ENCODE measurements at places on chromosomes 6 and 20.

GRCh38 chr20:23130622-23131140 lies 44.6 kb upstream of the CD93 start:
- no peak for DNase-seq

DNA sequence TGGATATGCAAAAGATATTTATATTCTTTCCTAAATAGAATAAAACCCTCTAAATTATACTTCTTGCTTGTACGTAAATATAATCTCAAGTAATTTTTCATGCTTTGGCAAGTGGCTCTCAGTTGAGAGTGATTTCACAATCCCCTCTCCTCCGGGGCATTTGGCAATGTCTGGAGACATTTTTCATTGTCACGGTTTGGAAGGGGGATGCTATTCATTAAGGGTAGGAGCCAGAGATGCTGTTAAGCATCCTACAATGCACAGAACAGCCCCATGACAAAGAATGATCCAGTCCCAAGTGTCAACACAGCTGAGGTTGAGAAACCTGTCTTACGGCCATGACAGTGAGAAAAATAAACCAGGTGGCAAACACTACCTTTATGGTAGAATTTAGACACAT lies 75.7 kb downstream of the AGPAT4 start:
- peak; percentile 54 for DNase-seq

- DNase-seq = no peak
These were observed 95.5 kb downstream of the EYA2 start for GRCh38 chr20:46990017-46990595.

- DNase-seq = no peak
These were observed 36.8 kb downstream of the GCM1 start for GRCh38 chr6:53111865-53112264.

- DNase-seq = no peak
These were observed 39.8 kb upstream of the TGM3 start for GRCh38 chr20:2255926-2256531.

DNA sequence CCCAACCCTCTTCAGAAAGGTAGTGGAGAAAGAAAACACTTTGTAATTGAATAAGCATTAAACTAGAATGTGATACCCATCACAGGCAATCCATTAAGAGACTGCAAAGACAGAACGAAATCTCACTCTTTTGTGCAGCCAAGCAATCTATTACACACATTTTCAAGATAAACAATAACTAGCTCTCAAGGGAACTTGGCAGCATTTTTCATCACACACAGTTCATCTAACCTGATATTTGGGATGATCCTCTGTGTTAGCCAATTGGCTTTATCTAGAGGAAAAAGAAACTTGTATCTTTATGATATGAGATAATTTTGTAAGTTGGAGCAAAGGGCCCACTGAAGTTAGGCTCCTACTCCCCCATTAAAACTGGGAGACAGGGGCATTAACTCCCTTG lies 1.5 kb upstream of the GZF1 start:
- DNase-seq = no peak

GRCh38 chr20:53569005-53569404 lies 24.6 kb downstream of the ZNF217 start:
- DNase-seq = no peak

DNA sequence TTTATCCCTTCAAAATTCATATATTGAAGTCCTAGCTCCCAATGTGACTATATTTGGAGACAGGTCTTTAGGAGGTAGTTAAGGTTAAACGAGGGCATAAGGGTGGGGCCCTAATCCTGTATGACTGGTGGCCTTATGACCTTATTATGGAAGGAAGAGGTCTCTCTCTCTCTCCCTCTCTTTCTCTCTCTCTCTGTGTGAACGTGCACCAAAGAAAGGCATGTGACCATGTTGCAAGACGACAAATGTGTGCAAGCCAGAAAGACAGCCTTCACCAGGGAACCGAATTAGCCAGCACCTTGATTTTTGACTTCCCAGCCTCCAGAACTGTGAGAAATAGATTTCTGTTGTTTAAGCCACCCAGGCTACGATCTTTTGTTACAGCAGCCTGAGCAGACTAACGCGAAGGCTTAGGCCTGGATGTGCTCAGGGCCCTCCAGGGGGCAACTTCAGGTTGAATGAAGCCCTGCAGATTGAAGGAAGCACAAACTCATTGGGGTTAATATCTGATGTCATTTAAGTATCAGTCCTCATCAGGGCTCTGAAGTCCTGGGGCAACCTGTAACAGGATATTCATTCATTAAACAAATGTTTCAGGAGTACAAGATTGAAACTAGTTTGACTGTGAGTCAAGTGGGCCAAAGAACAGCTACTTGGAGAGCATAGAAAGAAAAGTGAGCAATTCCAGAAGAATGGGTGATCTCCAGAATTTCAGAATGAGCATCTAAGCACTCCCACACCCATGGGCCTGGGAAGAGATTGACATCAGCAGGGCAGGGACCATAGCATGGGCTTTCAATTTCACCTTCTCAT lies 157.4 kb upstream of the TNFAIP3 start:
- DNase-seq = peak; percentile 30

DNA sequence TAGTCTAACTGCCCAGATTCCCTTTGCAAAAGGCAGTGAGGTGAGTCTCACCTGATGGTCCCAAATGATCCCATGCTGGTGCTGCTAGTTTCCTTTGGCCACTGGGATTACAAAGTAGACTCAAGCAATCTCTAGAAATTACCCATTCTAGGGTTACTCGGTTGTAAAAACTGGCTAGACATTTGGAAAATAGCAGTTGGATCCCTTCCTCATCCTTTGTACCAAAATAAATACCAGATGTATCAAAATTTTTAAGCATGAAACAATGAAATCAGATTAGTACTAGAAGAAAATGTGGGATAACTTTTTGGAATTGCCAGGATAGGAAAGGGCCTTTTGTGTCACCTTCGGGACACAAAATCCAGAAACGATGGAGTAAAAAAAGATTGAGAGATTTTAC lies 112.9 kb upstream of the TOP1 start:
- DNase-seq = no peak

DNA sequence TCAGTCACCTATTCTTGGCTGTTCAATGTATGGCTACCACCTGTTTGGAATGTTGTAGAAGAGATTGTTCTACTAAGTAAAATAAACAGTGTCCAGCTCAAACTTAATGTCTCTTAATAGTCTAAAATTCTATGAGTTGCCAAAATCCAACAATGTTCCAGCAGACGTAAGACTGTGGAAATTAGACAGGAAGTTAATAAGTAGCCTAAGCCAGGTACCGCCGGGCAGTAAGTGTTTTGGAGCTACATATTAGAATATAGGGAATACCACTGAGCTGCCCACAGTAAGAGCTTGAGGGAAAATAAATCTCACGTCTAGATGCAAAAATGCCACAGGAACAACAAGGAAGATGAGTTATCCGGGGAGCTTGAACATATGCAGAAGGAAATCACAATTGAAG lies 7.8 kb upstream of the MANEA start:
- no peak for DNase-seq

DNA sequence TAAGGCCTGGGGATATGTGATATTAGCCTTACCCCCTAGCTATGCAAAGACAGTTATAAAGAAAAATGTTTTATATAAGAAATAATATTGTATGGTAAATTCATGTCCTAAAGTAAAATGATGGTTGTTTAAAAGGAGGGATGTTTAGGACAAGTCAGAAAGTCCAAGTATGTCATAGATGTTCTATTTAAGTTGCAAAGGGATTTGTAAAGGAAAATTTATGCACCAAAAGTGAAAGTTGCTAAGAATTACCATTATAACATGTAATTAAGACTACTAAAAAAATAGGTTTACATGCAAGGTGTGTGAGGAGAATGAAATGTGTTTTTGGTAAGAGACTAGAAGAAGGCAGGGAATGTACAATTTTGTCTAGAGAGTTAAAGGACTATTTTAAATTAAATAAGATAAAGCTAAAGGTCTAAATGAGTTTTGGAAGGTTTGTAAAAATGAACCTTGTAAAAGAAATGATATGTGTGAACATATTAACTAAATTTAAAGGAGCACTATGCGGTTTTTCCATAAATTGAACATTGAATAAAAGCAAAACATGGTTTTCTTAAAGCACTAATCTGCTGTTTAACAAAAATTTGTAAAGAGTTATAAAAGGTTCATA lies 22.7 kb upstream of the GOPC start:
- DNase-seq = no peak

- no peak for DNase-seq
These were observed 245.8 kb downstream of the TTLL2 start for GRCh38 chr6:167570460-167571400.

GRCh38 chr6:44034931-44035345 lies 92.3 kb downstream of the MRPL14 start:
- no peak for DNase-seq

- no peak for DNase-seq
These were observed 264.7 kb downstream of the TMEM242 start for GRCh38 chr6:157058574-157058973.

- no peak for DNase-seq
These were observed 9.5 kb downstream of the TNFAIP3 start for GRCh38 chr6:137876547-137876946.

DNA sequence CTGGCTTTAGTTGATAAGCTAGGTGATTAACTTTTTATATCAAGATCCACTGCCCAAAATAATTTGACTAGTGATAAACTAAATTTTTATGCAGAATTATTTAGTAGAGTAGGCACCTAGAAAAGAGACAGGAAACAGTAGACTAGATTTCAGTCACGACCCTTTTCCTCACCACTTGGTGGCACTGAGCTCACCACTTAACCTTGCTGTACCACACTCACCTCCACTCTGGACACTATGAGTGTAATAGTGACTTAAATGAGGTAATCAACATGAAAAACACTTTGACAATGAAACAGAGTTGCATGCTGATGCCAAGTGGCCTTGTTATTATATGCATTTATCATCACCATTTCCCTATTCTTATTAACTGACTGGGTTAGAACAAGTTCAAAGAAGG lies 730.4 kb downstream of the KIF16B start:
- no peak for DNase-seq

- no peak for DNase-seq
These were observed 34.6 kb downstream of the HLA-F start for GRCh38 chr6:29757701-29758293.

- DNase-seq = no peak
These were observed 117.8 kb upstream of the ESR1 start for GRCh38 chr6:151689499-151690201.

DNA sequence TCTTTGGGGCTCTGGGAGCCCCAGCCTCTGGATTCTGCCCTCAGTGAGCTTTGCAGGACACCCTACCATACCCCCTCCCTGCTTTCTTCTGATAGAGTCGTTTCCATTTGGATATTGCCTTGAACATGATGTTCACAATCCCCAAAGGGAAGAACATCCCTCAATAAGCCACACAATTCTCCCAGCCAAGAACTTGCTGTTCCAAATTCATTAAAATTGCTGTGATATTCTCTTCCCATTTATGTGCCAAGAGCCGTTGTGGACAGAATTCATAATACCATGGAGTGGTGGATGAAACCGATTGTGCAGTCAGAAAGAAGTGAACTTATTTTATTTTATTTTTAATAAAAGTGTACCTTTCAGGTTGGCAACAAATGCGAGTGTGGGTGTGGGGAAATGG lies 95.8 kb downstream of the DHX35 start:
- no peak for DNase-seq

DNA sequence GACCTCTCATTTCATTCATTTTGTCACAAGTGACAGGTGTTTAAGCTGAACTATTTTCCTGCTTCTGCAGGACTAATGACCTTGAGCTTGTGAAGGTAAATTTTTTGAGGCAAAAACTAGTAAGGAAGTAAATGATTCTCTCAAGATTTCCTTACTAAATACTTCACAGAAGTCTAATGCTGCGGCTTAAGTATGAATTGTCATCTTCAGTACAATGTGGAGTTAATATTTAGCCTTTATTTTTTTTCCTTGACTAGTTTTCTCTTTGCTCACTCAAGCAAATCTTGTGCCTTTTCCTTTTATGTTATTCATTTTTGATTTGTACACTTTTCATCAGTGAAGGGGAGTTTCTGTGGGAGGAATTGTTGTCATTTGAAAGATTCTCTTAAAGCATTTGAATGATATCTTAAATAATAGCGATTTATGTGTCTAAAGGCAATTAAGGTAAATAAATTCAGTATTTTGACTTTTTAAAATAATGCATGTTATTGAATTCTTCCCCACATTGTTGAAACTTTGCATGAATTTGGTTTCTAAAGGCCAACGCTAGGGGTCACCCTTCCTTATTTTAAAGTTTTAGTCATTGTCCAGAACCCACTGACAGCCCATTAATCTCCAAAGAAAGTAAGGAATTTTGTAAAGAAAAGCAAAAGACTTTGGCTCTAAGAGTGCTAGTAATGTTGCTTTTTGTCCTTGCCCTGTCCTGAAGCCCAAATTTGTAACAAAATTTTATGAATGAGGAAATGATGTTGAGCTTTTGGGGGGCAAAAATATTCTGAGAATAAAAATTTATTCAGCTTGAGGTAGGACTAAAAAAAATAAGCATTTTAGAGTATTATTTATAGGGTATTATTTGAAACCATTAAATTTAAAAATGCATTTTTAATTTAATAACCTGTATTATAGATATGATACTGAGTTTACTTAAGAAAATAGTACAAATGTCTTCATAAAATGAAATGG lies 157.4 kb upstream of the LAMA2 start:
- peak; percentile 50 for DNase-seq

- no peak for DNase-seq
These were observed 114.0 kb downstream of the RCAN2 start for GRCh38 chr6:46377209-46377608.

- peak; percentile 59 for DNase-seq
These were observed 109.4 kb upstream of the EMILIN3 start for GRCh38 chr20:41476013-41476441.

- peak; percentile 69 for DNase-seq
These were observed 112.0 kb downstream of the BACH2 start for GRCh38 chr6:90184334-90185298.

GRCh38 chr6:147567141-147567805 lies 58.8 kb downstream of the SAMD5 start:
- DNase-seq = no peak

DNA sequence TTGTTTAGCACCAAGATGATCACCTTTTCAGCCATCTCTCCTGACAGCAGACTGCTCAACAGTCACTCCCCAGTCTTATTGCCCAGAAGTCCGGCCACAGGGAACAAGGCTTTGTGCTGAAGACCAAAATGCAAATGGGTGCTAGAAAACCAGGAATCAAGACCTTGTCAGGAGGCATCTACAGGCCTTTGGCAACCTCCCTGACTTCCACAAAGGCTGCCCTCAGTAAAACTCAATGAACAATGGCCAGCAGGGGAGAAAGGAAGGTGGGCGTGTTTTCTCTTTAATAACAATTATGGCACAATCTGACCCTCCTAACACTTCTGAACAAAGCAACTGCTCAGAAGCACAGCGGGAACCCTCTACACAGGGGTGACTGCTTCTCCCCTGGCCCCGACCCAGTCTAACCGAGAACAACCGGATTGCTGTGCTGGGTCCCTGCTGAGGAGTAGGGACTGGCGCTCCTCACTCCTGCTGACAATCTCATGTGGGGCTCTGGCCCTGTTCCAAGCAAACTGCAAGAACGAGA lies 41.6 kb downstream of the PLCG1 start:
- no peak for DNase-seq

- no peak for DNase-seq
These were observed 12.0 kb upstream of the GRM4 start for GRCh38 chr6:34157851-34158250.

GRCh38 chr20:19210391-19211155 lies 1.9 kb upstream of the SLC24A3 start:
- peak; percentile 68 for DNase-seq

- DNase-seq = no peak
These were observed 20.1 kb upstream of the UBE2V1 start for GRCh38 chr20:50133041-50133440.

Measured in fibroblast of skin of right quadriceps (primary cell).